DMS79 (cell line): ENCODE measurements at places on chromosomes 11 and 22.

DNA sequence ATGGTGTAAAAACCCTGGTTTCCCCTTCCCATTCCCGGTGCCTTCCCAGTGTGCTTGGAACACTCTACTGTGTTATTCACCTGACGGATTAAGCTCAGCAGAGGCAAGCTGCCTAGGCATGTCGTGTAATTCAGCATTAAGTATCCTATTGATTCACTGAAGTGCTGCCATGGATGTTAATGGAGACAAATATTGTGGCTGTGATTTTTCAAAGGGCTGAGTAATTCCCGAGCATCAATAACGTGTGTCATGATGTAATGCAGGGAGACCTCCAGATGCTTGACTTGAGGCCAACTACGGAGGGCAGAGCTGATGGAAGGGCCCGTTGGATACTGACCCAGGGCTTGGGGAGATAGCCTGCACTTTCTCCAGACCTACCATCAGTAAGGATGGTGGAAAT is 269.0 kb downstream of the ST3GAL4 start:
- no peak for DNase-seq

DNA sequence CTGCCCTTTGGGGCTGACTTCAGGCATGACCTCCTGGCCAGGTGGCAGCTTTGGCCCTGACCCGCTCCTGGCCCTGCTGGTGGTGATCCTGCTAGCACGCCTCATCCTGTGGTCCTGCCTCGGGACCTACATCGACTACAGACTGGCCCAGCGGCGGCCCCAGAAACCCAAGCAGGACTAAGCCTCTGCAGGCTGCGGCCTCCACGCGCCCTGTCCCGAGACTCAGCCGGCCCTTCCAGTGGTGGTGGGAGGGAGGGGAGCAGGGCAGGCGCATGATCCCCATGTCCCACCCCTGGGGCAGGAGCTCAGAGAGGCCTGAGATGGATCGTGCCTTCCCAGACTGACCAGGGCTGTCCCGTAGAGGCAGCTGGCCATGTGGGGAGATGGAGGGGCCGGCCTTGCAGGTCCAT is 2.1 kb downstream of the SMIM38 start:
- no peak for DNase-seq

DNA sequence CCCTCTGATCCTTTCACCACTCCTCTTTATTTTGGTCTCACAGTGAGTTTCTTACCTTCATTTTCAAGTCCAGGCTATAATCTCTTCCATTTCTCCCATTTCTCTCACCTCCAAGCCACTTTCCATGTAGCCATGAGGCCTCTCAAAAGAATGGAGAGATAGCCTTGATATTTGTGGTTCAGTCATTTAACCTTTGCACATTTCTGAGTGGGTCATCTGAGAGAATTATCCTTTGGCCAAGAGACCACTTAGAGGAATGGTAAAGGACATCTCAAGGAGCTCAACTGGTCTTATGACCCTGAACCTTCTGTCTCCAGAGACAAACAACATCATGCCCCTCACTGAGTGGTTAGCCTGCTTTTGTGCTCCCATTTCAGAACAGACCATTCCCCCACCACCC is 121.1 kb downstream of the KIRREL3 start:
- no peak for DNase-seq

DNA sequence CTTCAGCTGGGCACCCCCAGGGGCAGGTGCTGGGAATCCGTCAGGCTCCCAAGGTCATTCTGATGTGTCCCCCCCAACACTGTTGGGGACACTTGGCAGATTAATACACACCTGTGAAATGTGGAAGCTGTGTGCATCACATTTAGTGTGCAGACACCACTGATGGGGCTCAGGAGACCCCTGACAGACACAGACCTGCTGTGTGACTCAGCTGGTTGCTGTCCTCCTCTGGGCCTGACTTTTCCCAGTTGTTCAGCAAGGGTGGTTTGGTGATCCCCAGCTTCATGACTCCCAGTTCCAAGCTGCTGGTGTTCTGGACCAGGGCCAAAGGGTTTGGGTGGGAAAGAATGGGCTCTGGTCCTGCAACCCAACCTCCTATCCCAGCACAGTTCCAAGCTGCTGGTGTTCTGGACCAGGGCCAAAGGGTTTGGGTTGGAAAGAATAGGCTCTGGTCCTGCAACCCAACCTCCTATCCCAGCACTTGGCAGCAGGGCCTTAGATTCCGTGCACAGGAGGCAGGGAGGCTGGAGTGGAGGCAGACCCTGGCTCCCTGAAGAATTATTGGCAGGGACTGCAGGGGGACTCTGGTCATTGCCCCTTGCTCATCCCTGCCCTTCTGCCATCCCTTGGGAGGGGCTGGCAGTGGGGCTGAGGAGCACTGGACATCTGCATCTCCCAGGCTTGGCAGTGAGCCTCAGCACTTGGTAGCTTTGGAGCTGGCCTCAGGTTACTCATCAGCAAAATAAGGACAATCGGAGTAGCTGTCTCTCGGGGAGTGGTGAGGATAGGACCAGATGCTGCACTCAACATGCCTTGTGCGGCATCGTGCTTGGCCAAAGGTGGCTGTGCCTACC is 8.4 kb upstream of the OMP start:
- no peak for DNase-seq
